NCI-H526 (cell line): ENCODE measurements at places on chromosomes 5 and 9.

DNA sequence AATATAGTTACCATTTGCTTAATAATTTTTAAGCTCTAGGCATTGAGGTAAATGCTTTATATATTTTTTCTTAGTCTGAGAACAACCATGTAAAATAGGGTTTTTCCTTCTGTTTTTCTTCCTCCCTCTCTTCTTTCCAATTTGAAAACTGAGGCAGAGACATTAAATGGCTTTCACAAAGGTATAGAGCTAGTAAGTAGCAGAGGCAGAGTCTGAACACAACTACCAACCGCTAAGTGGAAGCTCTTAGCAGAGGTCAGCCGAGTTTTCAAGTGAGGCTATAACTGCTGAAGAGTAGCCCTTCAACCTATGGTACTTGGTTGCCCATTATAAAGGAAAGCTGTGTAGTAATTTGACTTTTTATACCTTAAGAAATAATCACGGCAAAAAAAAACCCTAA is 187.1 kb downstream of the MEF2C start:
- no peak for DNase-seq

- no peak for DNase-seq
These were observed 200.2 kb downstream of the TRIO start for GRCh38 chr5:14343376-14343775.

DNA sequence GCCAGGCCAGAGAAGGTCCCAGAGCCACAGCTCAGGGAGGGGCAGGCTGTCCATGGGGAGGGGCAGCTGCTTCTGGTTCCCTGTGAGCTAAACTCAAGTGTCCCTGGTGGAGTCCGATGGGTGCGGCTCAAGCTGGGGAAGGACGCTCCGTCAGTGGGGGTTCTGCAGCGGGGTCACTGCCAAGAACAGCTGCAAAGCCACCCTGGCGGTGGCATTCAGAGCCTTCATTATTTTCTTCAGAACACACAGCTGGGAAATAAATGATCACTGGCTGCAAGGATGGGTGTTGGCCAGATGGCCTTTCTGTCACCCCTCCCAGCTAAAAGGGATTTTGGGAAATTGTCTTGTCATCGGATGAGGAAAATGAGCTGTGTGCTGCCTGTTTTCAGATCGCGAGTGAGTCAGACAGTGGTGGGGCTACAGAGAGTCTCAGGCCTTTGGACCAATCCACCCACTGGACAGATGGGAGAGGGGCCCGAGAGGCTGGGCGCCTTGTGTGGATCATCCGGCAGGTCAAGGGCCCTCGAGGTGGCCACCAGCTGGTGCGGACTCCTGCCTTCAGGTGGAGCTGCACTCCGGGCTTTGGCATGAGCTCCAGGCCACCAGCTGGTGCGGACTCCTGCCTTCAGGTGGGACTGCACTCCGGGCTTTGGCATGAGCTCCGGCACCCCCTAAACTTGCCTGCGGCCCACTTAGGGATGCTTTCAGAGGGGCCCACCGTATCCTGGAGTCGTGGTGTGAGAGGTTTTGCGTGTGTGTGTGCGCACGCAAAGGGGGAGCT is 17.9 kb upstream of the GFPT2 start:
- no peak for DNase-seq

DNA sequence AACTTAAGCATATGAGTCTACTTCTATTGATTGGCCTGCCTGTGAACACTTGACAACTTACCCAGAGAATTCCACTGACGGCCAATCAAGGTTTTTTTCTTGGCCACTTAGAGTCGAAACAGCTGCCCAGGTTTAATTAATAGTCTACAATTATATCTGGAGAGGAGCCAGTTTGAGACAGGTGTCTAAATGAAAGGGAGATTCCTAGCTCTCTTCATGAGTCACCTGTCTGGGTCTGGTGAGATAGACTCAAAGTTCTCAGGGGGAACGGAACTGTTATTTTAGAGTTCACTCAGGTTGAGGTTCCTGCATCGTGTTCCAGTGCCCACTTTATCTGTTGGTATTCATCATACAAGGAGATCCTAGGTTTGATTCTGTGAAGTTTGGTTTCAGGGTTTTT is 111.0 kb downstream of the CD180 start:
- DNase-seq = no peak

- DNase-seq = no peak
These were observed 58.0 kb upstream of the UBAC1 start for GRCh38 chr9:136019041-136019680.

GRCh38 chr5:22754155-22754554 is 99.0 kb downstream of the CDH12 start:
- DNase-seq = no peak

DNA sequence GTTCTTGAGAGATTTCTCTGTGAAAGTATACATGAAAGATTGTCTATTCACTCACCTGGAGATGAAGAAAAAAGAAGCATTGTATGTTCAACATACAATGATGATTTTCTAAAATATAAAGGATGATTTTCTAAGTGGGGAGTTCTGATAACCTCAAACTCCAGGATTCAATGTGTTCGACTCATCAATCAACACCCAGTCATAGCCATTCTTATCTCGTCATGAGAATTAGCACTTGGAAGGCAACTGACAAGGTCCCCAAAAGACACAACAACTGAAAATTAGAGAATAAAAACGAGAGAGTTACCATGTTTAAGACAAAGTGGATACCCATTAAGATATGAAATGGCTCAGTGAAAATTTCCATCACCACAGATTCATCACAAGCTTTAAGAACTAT is 52.1 kb upstream of the SIMC1 start:
- DNase-seq = no peak

DNA sequence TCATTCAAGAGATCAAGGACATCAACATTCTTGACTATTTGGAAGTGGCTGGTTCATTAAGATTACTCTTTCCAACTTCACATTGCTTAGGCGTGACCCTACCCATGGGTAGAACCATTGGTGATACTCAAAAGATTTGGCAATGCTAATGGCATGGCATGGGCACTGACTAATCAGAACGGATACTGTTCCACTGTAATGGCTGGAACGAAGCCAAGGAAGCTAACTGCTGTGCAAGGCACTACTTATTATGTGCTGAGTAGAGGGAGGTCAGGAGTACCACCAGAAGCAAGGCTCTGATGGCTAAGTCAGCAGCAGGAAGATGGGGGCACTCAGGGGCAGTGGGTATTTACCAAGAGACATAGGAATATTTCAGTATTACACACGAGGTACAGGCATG is 31.9 kb downstream of the GNA14 start:
- no peak for DNase-seq

DNA sequence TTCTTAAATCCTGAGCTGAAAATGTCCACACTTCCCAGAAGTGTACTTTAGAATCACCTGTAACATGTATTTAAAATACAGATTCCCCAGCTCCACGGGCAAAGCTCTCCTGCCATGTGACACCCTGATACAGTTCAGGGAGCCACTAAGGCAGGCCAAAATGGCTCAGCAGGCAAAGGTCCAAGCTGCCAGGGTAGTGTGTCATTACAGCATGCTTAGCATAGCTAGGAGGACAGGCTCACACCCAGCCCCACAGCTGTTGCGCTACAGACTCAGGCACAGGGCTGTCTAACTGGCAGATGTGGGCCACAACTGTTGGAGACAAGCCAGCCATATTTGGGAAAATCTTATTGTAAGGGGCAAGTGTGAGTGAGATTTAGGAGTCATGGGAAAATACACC is 73.0 kb downstream of the C9orf85 start:
- no peak for DNase-seq

GRCh38 chr5:139667001-139667729 is 19.0 kb downstream of the CXXC5 start:
- no peak for DNase-seq
